Left renal pelvis (tissue), 4 donors: ENCODE measurements at places on chromosomes 7 and 10. TPM values are rescaled to one million over a fixed set of nuclear protein-coding genes. Genes with fewer than 3 reads are reported as not detected.

GRCh38 chr10:53716156-53716555, 943.6 kb upstream of the MBL2 start:
- DNase-seq, result no peak

- DNase-seq, result no peak
These were observed 50.1 kb upstream of the ELN start for GRCh38 chr7:73977619-73978618.

DNA sequence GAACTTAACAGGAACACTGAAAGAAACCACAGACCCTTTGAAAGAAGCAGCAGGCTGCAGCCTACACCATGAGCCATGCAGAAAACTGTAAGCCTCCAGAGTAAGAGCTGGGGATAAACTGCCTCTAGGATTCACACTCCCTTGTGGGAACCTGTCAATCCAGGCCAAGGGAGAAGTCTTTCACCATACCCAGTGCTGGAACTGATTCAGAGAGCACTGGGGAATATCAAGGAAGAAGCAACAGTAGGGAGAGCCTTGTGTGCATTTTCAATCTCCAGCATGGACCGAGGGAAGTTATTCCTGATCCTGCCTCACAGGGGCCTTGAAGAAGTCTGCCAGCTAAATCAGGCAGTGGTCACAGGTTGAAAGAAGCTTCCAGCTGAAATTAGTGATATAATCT, 282.2 kb downstream of the AGMO start:
- no peak for DNase-seq

GRCh38 chr7:37656913-37657530, 26.5 kb upstream of the GPR141 start:
- no peak for DNase-seq

DNA sequence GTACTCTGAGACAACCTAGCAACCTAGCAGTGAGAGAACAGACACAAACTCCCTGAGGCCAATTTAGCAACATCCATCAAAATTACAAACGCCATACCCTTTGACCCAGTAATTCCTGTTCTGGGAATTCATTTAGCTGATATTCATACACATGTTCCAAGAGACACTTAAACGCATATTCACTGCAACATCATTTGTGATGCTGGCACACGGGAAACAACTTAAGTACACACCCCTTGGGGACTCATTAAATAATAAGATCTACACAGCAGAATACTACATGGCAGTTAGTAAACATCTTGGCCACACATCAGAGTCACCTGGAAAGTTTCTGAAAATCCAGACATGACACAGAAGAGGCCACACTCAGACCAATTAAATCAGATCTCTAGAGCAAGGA, 17.6 kb downstream of the NUDCD3 start:
- DNase-seq, result no peak

DNA sequence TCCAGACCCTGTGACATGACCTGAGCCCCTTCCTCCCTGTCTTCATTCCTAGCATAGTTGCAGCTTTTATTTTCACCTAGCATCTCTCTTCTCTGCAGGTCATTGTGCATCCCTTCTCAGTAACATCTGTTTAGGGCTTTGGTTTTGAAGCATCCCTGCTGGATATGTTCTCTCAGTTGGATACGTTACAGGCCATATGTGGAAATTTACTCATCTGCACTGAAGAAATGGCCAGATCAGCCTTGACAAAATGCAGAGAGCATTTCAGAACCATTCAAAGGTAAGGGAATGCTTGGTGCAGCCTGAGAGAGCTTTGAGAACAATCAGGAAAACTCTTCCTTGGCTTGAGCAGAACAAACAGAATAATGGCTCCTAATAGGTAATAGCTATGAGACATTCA, 647.0 kb downstream of the KCNMA1 start:
- DNase-seq, result no peak

- DNase-seq, result no peak
These were observed 712.5 kb upstream of the ANKRD30A start for GRCh38 chr10:36412942-36413341.

The UNCX gene
- polyA plus RNA-seq, result 5.8 TPM

The IFIT1 gene
- 16.0 TPM for polyA plus RNA-seq

The DNAJC12 gene
- polyA plus RNA-seq, result 11.3 TPM

The SAMD9L gene
- 9.5 TPM for polyA plus RNA-seq

The HYAL4 gene
- 0.30 TPM for polyA plus RNA-seq
